Stimulated activated CD8-positive, alpha-beta memory T cell treated with anti-CD3 and anti-CD28 coated beads, Interleukin-2, amount 100 ng/mL, for 48 hours (primary cell): ENCODE measurements at places on chromosomes 2 and 18.

GRCh38 chr18:36179562-36180355 lies 7.5 kb upstream of the MOCOS start:
- DNase-seq = no peak

- no peak for DNase-seq
Measured at GRCh38 chr2:126482582-126483464, 173.1 kb upstream of the GYPC start.

- DNase-seq = no peak
Measured at GRCh38 chr18:47981320-47981719, 50.9 kb upstream of the SMAD2 start.

DNA sequence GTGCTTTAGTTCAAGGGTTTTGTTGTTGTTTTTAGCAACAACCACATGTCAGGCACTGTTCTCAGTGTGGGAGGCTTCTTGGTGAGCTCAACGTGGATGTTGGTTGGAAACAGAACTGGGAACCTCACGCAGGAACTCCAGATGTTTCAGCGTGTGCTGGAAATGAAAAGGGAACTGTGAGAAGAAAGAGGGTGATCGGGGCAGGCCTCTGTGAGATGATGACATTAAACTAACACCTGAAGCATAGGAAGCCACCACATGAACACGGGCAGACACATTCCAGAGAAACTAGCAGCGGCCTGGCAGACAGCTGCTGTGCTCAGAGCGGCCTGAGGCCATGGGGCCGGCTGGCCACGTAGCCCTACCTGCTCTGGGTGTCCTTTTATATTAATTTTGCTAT lies 66.4 kb downstream of the COA5 start:
- DNase-seq = no peak

- no peak for DNase-seq
Measured at GRCh38 chr2:121483021-121483420, 47.7 kb upstream of the RNU4ATAC start.

- no peak for DNase-seq
Measured at GRCh38 chr2:127165539-127165935, 54.6 kb downstream of the CYP27C1 start.

DNA sequence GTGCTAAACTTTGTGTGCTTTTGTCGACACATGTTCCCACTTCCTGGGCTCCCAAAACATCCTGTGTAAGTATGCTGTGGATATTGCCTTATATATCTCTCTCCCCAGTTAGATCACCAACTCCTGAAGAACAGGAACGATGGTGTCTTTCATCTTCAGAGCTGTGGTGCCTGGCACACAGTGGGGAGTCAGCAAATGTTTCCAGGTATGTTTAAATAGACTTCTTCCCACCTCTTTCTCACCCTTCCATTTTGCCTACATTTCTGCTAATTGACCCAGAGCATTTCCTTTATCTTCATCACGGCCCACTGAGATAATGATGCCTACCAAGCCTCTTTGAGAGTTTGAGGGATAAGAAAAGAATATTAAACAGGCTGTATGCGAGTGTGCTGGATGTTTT lies 60.7 kb downstream of the RND3 start:
- no peak for DNase-seq

DNA sequence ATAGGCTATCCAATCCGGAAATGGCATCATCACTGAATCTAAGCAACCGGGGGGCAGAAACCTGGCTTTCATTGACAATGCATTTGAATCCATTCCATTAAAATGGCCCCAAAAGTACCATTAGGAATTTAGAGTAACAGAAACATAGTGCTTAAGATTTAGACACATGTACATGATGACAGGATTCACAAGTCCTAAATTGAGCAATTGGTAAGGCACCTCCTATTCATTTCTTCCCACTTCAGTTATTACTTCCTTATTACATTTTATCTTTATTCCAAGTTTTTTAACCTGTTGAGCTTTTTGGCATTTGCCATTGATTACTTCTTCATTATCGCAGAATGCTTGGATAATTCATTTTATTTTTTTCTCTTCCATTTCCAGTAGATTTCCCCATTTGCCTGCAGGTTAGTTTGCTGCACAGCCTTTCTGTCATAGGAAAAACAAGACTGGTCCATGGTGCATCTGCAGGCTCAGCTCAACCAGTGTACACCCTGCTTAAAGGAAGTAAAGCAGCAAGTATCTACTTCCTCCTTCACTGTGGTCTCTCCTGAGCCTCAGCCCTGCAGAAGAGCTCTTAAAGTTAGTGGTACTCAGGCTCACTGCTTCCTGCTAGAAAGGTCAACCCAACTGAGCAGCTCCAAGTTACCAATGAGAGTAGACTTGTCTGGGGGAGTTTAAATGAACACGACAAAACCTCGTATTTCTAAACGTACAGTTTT lies 89.2 kb downstream of the DOCK10 start:
- no peak for DNase-seq

GRCh38 chr18:68666381-68666780 lies 48.5 kb downstream of the TMX3 start:
- DNase-seq = no peak

DNA sequence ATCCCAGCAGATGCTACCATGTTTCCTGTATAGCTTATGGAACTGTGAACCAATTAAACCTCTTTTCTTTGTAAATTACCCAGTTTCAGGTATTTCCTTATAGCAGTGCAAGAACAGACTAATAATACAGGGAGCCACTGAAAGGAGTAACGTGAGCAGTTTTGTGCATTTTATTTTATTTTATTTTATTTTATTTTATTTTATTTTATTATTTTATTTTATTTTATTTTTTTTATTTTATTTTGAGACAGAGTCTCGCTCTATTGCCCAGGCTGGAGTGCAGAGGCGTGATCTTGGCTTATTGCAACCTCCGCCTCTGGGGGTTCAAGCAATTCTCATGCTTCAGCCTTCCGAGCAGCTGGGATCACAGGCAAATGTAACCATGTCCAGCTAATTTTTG lies 156.3 kb upstream of the MSH6 start:
- DNase-seq = no peak

DNA sequence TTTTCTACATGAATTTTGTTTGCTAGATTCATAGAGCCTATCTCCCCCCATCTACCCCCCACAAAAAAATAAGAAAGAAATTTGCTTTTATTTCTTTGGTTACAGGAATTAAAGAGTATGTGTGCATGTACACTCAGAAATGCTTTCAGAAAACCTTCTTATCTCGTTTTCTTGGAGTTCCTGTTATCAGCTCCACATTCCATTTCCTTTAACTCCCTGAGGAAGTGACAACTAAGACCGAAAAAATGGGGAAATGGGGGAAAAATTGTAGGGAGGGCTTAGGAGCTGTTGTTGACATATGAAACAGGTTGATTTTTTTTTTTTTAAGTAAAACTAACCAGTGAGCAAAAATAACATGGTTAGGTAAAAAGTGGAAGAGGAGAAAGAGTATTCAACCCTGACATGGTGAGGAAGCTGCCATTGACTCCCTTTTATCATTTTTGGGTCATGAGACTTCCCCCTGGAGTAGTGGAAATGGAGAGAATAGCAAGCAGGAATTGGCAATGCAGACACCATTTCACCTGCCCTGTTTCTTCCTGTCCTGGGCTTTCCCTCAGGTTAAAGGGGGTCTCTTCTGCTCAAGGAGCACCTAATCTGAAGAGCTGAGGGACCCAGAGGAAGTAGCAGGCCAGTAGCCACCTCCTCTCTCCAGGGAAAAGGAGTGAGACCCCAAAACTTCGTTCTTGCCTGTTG lies 93.5 kb downstream of the OSBPL6 start:
- no peak for DNase-seq

GRCh38 chr2:236720974-236721540 lies 151.4 kb downstream of the ACKR3 start:
- no peak for DNase-seq

DNA sequence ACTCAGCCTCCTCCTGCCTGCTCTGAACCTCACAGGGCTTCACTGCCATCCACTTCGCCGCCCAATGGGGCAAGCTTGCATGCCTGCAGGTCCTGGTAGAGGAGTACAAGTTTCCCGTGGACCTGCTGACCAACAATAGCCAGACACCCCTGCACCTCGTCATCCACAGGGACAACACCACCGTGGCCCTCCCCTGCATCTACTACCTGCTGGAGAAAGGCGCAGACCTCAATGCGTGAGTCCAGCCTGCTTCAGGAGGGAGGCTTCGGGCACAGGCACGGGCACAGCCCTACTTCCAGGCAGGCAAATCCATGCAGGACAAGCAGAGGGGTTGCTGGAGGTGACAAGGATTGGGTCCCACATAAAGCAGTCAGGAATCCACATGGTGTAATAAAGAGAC lies 1.2 kb downstream of the ANKRD53 start:
- DNase-seq = no peak

GRCh38 chr2:52570716-52571115 lies 1196.9 kb upstream of the CHAC2 start:
- DNase-seq = no peak
